Pulmonary artery endothelial cell (primary cell): ENCODE measurements at places on chromosomes 13 and 19.

DNA sequence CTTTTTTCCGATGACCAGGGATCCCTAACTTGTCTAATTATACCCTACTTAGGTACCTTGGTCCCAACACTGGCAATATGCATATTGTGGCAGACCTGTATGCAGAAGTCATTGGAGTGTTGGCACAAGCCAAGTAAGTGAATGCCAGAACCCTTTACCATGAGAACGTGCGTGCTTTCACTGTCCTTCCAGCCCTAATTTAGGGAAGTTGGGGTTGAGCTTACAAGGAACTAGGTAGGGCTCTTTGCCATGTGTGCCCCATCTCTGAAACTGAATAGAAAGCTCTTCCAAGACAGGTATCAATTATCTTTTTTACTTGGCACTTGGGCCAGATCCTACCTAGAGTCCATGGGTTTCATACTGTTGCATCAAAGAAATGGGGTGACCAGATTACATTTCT, 93.2 kb downstream of the FRY start:
- no peak for DNase-seq

- DNase-seq, result no peak
These were observed 3.0 kb downstream of the MYCBP2 start for GRCh38 chr13:77323858-77324257.

DNA sequence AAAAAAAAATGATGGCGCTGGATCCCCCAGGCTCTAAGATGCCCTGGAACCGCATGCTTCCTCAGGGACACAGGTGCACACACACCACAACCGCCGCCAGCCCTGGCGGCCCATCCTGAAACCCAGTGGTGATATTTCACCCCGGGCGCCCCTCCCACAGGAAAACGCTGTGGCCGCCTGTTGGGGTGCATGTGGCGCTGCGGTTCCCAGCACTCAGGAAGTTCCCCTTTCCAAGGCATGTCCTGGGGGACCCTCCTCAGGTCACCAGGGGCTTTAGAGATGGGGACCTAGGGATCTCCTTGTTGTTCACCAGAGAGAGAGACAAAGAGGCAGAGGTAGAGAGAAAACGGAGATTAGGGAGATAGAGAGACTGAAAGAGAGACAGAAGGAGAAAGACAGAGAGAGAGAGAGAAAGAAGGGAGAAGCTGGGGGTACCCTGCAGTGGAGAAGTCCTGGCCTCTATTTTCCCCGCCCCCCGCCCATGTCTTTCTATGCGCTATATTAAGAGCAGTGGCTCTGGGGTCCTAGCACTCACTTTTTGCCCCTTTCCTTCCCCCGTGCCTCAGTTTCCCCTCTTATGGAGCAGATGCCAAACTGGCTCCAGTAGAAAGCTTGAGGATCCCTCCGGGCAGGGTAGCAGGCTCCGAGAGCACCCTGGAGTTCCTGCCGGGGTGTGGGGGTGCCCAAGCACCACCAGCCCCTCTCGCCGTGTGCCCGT, 2.3 kb downstream of the ADGRE2 start:
- no peak for DNase-seq

DNA sequence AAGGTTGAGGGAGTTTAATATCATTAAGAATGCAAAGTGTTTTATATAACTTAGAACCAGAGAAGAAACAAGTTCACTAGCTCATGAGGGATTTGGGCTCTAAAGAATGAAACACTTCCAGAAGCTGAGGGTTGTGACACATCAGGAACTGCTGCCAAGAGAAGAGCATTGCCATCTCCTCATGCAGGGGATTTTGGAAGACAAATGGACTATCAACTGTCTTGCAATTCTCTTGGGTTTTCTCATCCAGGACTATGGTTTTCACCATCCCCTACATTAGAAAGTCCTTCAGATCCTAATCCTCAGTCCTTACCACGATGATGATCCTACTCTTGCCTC, 59.7 kb upstream of the KL start:
- DNase-seq, result no peak

DNA sequence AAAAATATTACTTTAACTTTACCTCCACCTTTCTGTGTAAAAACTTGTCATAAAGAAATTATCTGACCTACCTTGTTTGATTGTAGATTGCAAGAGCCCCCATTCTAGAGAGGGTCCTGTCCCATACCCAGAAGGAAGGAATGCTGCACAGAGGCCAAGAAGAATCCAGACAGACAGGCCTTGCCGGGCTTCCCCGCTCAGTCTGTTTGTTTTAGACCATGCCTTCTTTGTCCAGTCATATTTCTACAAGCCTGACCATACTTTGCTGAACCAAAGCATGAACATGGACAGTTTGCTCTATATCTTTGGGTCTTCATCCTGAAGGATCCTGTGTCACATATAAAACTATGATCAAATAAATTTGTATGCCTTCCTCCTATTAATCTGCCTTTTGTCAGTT, 95.8 kb upstream of the MYCBP2 start:
- no peak for DNase-seq

DNA sequence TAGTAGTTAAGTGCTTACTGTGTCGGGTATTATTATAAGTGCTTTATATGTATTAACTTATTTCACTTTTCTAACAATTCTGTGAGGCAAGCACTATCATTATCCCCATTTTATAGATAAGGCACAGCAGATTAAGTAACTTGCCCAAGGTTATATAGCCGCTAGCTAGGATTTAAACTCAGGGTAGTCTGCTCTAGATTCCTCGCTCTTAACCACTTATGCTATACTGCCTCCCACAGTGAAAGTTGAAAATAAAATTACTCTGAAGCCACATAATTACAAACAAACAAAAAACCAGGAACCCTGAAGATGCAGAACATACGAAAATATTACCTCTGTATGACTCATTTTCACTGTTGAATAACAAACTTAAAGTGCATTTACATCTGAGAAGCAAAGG, 3.9 kb downstream of the TEX30 start:
- DNase-seq, result no peak

- no peak for DNase-seq
These were observed 1.9 kb downstream of the CBARP start for GRCh38 chr19:1235625-1236538.

- no peak for DNase-seq
These were observed 23.8 kb upstream of the CBY2 start for GRCh38 chr13:45678282-45678681.

DNA sequence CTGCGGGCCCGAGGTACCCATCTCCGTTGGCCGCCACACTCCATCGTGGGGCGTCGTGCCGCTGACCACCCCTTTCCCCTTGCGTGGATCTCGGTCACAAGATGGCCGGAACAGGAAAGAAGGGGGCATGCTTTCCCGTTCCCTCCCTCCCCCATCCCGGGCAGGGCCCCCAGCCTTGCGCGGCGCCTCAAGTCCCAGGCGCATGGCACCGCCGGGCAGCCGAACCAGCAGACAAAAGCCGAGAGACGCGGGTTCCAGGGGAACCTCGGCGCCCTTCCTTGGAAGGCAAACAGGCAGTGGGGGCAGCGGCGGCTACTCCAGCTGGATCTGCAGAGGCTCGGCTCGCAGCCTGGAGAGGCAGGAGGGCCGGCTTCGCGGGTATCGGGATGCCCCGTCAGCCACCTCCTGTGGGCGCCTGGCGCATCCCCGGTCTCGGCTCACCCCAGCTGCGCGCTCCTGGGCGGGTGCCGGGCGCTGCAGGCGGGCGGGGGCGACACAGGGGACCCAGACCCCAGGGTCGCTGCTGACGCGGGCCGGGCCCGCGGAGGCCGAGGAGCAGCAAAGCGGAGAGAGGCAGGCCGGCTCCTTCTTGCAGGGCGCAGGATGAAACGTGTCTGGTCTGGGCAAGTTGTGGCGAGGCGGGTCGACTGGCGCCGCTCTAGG, 439 bp downstream of the DZIP1 start:
- DNase-seq, result no peak

- DNase-seq, result no peak
These were observed 31.6 kb upstream of the GAS6 start for GRCh38 chr13:113895436-113895835.

- no peak for DNase-seq
These were observed 79.9 kb upstream of the RAP2A start for GRCh38 chr13:97353927-97354675.
